ENCODE measurements at places on chromosomes 7 and 10.
A peak's percentile ranks its signal among the peaks of the same experiment; 100 is the strongest.

DNA sequence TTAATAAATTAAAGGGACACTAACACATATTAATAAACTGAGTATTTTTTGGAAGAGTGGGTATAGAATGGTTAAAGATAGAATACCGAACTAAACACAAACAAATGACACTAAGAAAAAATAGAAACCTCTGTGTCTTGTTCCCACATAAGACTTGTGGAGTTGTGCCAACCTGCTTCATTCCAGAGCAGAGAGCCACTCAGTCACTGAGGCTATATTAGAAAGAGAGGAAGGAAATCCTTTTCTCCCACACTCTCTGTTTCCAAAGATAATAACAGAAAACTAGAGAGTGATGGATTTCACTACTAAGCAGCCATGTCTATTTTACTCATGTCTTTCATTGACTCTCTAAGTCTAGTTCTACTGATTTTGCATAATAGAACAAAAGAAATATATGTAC, 26.0 kb downstream of the CTNNA3 start:
- DNase-seq, result no peak

DNA sequence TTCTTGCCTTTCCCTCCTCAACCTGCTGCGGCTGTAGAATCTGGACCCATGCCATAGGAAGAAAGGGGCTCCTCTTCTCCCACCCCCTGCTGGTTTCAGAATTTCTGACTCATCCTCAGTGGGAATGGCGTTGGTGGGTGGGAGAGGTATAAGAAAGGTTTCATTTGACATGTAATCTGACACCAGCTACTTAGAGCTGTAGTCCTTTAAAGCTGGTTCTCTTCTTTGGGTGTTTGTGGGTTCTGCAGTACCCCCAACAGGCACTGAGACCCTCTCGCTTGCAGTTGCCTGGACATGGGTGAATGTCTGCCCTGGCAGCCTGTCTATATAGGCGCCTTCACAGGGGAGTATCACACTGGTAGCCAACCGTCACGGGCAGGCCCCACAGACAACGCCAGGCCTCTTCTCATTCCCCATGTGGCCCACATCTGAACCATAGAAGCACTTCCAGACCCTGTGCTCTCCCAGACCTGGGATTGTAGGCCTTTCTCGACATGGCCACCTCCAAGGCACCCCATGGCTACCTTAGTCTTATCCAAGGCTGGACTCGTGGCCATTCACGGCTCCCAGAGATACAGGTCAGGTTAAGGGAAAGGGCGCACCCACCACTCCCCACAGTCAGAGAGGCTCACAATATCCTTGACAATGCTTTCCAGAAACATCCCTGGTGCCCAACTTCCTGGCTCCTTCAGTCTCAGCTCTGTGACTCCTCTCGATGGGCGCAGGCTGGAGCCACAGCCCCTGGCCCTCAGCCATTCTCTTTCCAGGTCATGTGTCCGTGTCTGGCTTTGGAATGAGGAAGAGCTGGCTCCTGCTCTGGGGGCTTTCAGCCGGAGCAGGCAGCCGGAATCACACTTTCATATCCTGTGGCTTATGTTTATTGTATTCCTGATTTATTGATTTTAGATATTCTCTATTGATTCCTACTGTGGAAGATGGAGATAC, 17.5 kb downstream of the ZNF862 start:
- no peak for DNase-seq

DNA sequence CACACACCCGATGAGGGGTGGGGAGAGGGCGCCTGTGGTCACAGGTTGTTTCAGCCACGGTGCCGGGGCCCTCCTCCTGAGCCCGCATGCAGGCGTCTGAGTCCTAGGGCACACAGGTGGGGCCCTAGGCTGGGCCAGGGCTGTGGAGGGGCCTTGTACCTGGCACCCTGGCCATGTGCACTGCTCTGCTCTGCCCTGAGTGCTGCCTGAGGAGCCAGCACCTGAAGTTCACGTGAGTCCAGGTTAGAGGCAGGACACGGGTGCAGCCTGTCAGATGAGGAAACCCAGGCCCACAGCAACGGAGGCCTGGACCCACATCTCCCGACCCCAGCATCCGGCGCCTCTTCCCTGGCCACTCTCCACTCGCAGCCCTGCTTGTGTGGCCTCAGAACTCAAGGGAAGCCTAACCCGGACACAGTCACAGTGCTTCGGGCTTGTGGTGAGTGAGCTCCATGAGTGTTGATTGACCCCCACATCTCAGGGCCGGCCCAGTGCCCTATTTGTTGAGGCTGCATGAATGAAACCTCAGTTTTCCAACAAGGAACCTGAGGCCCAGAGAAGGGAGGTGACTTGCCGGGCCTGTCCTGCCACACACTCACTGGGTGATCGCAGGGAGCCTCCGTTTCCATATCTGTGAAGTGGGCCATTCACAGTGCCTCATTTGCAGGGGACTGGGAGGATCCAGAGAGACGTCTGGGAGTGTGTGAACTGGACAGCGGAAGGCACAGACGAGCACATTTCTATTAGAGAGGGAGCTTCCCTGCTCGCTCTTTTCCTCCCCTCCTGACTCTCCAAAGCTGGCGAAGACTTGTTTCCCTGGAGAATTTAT, 39.6 kb downstream of the PPIF start:
- DNase-seq, result no peak

- no peak for DNase-seq
Measured at GRCh38 chr10:124231168-124232155, 138.1 kb upstream of the CHST15 start.

DNA sequence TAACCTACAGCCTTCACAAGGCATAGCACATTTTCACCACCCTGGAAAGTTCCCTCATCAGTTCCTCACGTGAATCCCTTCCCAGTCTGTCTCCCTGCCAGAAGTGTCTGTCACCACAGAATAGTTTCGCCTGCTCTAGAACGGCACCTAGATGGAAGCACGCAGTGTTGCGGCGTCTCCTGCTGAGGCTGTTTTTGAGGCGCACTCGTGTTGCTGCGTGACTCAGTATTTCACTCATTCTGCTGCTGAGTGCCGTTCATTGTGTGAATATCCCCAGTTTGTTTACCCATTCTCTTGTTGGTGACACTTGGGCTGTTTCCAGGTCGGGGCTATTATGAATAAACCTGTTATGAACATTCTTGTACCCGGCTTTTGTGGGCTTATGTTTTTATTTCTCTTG, 12.8 kb downstream of the NOS3 start:
- DNase-seq, result no peak

- DNase-seq, result no peak
Measured at GRCh38 chr7:146647445-146647844, 530.8 kb downstream of the CNTNAP2 start.

DNA sequence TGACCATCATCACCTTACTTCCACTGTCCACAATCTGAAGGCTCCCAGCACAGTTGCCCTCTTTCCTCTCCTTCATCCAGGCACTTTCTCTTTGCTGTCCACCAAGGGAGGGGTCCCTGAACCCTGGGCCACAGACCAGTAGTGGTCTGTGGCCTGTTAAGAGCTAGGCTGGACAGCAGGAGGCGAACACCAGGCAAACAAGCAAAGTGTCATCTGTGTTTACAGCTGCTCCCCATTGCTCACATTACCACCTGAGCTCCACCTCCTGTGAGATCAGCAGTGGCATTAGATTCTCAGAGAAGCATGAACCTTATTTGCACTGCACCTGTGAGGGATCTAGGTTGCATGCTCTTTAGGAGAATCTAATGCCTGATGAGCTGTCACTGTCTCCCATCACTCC, 27.7 kb downstream of the FZD1 start:
- DNase-seq, result no peak

- no peak for DNase-seq
Measured at GRCh38 chr7:91137153-91137787, 127.0 kb upstream of the FZD1 start.

DNA sequence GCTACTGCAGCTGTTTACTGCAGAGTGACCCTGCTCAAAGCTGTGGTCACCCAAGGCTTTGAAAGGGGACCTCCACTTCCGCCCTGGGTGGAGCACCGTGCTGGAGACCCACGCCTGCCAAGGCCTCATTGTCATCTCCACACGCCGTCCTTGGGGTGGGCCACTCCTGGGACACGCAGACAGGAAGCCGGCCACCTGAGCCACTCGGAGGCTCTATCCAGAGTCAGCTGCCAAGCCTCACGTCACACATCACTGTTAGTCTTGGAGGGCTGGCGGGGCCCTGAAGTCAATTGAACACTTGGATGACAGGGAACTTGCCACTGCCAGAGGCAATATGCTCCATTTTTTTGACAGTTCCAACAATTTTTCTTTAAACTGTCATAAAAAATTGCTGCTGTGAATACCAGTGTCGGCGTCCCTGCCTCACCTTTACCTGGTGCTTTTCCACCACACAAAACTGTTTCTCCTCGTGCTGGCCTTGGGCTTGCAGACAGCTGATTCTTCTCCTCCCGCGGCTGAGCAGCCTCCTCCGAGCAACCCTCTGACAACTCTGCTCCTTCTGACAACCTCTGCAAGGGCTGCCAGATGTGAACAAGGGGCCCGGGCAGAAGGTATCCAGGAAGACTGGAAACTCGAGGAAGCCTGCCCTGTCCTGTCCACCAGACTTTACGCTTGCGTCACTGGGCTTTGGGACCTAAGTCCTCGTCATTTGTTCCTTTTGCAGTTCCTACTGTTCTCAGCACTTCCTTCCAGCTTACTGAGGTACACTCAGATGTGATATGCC, 81.9 kb downstream of the EGFR start:
- DNase-seq, result no peak

DNA sequence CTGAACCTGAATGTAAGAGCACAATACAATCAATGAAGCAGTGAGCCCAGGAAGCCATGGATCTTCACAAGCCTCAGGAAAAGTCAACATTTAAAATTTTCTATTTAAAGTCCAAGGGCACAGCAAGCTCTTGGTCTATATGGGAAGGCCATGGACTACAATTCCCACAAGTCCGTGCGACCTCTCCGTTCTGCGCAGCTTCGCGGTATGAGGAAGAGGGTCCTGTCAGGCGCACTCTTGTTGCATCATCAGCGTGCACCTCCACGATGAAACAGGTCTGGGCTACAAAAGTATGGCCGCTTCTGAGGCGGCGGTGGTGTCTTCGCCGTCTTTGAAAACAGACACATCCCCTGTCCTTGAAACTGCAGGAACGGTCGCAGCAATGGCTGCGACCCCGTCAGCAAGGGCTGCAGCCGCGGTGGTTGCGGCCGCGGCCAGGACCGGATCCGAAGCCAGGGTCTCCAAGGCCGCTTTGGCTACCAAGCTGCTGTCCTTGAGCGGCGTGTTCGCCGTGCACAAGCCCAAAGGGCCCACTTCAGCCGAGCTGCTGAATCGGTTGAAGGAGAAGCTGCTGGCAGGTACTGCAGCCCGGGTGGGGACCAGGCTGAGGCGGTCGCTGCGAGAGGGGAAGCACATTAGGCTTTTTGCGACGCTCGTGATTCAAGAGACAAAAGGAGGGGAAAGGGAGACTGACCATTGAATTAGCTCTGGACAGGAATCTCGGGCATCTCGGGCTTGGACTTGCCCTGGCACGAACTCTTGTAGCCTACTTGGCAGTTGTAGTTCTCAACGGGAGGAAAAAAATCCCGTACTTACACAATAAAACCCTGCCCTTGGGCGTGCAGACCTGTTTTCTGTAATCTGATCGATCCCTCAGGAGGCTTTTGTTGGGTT, at the start of gene TRUB1:
Gene TRUB1, plus strand, starts transcription at position 234 of the 894 bp plus-strand sequence. Its CDS starts 59 bp downstream, at position 293.
- DNase-seq, result peak; percentile 73

DNA sequence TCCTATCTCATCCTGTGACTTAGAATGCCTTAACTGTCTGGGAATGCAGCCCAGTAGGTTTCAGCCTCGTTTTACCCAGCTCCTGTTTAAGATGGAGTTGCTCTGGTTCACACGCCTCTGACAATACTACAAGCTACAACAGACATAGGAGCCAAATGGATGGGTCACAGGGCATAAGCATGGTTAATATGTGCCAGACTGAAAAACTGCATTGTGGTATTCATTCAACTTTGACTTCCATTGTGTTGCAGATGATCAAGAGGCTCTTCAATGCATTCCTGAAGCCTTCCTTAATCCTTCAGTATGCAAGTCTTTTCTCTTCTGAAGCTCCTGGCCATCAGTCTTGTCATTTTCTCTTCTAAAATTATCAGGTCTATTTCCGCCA, 20.3 kb upstream of the RNF32 start:
- no peak for DNase-seq
